ENCODE measurements at places on chromosomes 12 and 14.

GRCh38 chr12:20740972-20741371 is 45.8 kb downstream of the SLCO1C1 start:
- DNase-seq: no peak

GRCh38 chr14:22767323-22767589 is 768 bp downstream of the OXA1L start:
- no peak for DNase-seq

- no peak for DNase-seq
Observed at GRCh38 chr12:71440345-71440762, 756 bp downstream of the LGR5 start.

DNA sequence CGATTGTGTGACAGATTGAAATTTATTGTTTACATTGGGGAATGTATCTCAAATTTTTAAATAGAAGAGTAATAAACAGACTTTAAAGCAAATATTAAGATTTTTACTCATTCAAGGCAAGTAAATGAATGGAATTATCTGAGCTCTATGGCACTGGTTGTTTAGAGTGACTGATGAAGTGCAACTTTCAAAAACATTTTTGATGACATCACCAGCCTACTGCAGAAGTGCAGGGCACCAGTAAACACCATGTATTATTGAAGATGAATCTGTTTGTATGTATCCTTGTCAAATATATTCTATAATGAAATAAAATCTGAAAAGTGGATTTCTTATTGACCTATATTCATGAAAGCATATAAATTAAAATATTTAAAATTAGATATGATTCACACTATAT is 124.0 kb upstream of the EVL start:
- no peak for DNase-seq

DNA sequence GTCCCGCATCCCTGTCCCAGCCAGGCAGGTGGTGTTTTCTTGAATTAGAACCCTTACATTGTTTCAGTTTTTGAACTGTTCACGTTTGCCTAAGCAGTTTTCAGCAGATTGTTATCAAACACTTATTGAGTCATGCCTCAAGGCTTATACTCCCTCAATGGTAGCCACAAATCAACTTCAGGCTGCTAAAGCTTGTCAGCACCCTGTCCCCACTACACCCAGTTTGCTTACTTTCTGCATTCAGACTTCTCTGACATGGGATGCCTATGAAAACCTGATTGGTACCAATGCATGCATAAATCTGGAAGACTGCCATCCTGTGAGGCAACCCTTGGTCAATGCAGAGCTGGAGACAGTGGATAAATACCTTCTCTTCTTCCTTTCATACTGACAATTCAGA is 225.4 kb downstream of the BTG1 start:
- no peak for DNase-seq

GRCh38 chr14:94376108-94376975 is 12.1 kb downstream of the SERPINA1 start:
- DNase-seq: no peak

- no peak for DNase-seq
Observed at GRCh38 chr12:6062757-6063735, 61.4 kb downstream of the VWF start.

- DNase-seq: no peak
Observed at GRCh38 chr14:83164016-83164415, 1630.4 kb upstream of the SEL1L start.

DNA sequence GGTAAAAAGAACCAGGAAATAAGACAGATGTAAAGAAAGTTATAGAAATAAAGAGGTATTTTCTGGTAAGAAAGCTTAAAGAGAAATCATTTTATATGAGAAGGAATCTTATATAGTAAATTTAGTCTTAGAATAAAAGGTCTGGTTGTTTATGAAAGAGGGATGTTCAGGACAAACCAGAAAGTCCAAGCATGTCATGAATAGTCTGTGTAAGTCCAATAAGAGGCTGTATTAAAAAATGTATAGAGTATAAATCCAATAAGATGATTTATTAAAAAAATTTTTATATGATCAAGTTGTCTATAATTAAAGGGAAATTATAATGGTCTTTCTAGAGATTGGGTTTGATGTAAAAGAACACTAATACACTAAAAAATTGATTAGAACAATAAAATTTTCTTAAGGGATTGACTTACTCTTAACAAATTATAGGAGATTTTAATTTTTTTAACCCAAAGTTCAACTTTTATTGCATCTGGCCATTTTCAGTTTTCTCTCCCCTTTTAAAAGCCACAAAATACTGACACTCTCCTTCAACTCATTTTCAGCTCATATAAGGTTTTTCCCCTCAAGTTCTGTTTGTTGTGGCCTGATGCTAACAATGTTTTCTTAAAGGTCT is 35.1 kb downstream of the ST8SIA1 start:
- DNase-seq: no peak

Data from urinary bladder (tissue), 4 donors.